ENCODE measurements at places on chromosomes 5 and 9.

- no peak for DNase-seq
These were observed 38.3 kb downstream of the SLC1A3 start for GRCh38 chr5:36644727-36645126.

- DNase-seq, result peak; percentile 63
These were observed 199.3 kb downstream of the DMRTA1 start for GRCh38 chr9:22645893-22646292.

- peak; percentile 71 for DNase-seq
These were observed 312.2 kb downstream of the SEMA5A start for GRCh38 chr5:9233712-9234111.

- no peak for DNase-seq
These were observed 16.2 kb downstream of the PHF2 start for GRCh38 chr9:93592643-93593021.

DNA sequence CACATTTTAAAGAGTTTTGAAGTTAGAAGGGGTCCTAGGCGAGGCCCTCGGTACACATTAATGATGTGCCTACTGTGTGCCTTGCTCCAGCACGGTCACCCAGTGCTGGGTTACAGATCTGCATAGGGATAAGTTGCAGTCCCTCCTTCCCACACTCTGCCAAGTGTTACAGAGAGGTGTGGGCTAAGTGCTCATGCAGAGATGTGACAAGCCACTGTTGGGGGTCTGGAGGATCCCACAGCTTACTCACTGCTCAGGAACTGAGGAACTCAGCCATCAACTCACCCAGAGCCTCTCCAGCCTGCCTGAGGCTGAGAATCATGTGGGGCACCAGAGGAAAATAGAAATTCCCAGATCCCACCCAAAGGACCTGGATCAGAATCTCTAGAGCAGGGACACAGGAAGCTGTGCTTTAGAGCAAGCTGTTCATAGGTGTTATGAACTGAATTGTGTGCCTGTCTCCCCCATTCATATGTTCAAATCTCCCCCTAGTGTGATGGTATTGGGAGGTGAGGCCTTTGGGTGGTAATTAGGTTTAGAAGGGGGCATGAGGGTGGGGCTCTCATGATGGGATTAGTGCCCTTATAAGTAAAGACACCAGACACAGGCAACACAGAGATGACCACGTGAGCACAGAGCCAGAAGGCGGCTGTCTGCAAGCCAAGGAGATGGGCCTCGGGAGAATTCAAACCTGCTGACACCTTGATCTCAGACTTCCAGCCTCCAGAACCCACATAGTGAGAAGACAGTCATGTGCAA lies 164.1 kb downstream of the HSD17B3 start:
- peak; percentile 7 for DNase-seq

DNA sequence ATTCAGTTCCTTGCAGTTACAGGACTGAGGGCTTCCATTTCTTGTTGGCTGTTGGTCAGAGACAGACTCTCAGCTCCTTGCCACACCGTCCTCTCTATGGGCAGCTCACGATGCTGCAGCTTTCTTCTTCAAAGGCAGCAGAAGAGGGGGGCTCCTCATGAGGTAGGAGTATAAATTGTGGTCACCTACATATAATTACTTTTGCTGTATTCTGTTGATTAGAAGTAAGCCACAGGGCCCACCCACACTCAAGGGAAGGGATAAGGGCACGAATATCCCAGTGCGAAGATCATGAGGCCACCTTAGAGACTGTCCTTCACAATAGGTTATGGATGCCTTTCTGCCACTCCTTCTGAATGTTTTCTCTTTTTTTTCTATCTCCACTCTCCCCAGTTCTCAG lies 43.7 kb upstream of the OSMR start:
- DNase-seq, result no peak

DNA sequence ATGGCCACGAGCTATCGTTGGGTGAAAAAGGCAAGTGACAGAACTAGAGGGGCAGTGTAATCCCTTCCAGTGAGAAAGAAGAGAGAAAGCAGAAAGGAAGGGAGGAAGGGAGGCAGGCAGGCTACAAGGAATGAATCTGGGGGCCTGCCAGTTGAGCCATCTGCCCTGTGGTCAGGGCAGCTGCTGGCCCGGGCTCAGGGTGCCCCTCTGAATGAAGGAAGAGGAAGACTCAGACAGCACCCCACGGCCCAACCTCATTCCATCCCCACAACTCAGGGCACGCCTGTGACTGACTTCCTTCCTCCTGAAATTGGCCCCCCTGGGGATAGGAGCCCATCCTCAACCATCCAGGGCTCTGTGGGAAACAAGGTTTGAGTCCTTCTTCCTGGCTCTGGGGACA lies 20.3 kb upstream of the FLT4 start:
- no peak for DNase-seq

GRCh38 chr9:33158843-33159776 lies 8.0 kb downstream of the B4GALT1 start:
- DNase-seq, result no peak

DNA sequence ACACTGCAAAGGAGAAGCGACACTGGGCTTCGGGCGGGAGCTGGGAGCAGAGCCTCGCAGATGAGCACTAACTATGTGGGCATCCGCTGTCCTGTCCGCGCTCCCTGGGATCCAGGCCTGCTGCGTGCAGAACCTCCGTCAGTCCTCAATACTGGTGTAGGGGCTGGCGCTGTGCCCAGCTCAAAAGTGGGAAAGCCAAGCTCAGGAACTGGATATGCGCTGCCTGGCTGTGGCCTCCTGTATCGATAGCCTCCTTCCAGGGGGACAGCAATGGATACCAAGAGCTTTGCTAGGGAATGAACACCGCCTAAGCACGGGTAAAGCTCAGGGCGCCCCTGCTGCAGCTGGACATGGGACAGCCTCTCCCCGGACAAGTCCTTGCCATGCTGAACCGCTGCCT lies 270.4 kb downstream of the NSG2 start:
- no peak for DNase-seq

GRCh38 chr9:72540348-72540873 lies 19.0 kb downstream of the TMC1 start:
- DNase-seq, result peak; percentile 87

GRCh38 chr5:56071470-56071869 lies 76.7 kb upstream of the IL6ST start:
- no peak for DNase-seq

DNA sequence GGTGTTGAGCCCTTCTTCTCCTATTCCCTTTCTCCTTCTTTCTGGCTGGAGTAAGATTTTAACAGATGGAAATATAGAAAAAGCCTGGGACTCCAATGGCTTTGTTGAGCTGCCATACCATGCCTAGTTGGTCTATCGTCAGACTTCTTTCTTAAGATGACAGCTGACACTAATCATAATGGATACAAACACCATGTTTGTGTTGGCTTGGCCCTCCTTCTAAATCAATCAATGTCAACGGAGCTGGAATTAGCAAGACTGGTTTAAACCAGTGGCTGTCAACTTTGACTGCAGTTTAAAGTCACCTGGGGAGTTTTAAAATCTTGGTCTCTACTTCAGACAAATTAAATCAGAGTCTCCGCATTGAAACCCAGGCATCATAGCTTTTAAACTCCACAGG lies 264.5 kb upstream of the PRR16 start:
- DNase-seq, result no peak

- DNase-seq, result no peak
These were observed 42.7 kb downstream of the NKD2 start for GRCh38 chr5:1051366-1051720.

GRCh38 chr5:93569300-93570160 lies 11.5 kb downstream of the NR2F1-AS1 start:
- DNase-seq, result no peak

GRCh38 chr9:70602321-70603019 lies 188.0 kb upstream of the KLF9 start:
- DNase-seq, result peak; percentile 88

DNA sequence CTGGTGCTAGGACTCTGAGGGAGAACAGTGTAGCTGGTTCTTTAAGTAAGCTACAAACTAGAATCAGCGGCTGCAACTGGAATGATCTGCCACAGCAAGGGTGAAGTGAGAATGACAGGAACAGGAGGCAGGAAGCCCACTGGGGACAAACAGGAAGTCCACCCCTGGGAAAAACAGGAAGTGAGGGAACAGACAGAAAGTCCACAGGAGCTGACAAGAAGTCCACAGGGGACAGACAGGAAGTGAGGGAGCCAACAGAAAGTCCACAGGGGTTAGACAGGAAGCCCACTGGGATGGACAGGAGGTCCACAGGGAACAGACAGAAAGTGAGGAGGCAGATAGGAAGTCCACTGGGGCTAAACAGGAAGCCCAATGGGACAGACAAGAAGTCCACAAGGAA lies 15.5 kb downstream of the ADAMTS16 start:
- DNase-seq, result no peak

DNA sequence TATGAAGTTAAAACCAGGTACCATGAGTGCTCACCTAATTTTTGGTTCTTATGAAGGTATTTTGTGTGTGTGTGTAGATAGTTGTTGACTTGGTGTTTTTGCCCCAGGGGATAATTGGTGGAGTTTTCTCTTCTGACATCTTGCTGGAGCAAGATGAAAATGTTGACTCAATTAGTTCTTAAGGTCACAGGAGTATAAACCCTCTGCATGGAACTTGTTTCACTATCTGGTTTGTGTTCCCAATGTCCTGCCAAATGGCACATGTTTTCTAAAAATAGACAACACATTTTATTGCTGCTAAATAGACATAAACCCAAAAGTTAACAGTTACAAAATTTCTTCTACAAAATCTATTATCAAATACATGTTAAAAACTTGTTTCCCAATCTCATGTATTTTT lies 180.9 kb downstream of the FAM170A start:
- no peak for DNase-seq

- DNase-seq, result peak; percentile 76
These were observed 93.1 kb downstream of the NXNL2 start for GRCh38 chr9:88628114-88628513.

DNA sequence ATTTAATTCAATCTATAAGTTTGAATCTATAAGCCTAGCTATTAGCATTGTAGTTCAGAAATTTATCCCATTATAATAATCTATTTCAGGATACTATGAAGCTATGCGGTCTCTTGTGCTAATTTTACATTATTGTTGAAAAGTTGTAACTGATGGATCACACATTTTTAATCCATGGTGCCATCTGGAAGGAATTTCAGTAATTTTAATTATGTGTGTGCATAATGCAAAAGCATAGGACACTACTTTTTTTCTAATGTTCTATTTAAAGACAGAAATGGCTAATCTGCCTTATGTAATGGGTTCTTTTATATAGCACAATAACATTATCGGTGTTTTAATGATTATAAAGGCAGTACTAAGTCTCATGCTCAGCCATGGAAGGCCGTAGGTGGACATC lies 90.6 kb downstream of the HOMER1 start:
- peak; percentile 21 for DNase-seq

GRCh38 chr9:121686930-121687541 lies 35.6 kb downstream of the DAB2IP start:
- peak; percentile 62 for DNase-seq

DNA sequence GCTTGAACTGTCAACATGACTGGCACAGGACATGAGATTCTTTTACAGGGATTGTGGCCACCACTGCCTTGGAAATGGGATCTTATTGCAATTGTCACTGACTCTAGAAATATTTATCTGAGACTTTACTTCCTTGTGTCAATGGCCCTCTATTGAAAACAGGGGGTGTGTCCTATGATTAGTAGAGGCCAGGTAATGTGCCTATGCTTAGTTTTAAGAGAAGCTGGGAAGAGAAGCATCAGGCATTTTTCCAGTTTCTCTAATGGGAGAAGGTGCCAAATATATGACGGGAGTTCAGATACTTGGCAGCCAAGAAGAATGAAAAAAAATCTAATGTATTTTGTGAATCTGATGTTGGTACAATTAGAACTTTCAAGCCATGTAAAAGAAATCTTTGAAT lies 73.9 kb upstream of the VCAN start:
- no peak for DNase-seq

DNA sequence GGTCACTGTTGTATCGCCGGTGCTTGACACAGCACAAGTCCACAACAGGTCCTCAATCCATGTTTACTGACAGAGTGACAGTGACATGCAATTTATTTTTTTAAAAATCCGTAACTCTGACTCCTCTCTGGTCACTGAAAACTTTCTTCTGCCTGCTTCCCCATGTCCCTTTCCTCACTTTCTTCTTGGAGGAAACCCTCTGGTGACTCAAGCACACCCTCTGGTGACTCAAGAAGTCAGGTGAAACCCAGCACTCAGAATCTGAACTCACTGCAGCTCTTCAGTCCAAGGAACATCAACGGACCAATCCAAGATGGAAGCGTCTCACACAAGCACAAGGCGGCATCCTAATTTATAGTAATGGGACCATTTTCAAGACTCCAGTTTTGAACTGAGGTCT lies 245.9 kb downstream of the FSTL4 start:
- no peak for DNase-seq

DNA sequence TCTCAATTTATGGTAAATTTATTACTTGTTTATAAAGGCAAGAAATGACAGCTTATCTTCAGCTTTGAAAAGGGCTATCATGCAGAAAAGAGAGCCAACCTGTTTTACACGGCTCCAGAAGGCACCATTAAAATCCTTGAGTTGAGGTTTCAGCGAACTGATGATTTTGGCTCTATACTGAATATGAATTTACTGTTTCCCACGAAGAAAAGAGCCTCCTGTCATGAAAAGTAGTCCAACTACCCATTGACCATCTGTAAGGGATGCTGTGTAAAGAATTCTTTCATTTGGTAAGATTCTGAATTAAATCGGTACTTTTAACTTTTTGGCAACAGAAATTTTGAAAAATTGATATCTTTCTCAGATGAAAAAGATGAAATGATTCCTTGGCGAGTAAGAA lies 657.6 kb upstream of the ZNF608 start:
- DNase-seq, result no peak

DNA sequence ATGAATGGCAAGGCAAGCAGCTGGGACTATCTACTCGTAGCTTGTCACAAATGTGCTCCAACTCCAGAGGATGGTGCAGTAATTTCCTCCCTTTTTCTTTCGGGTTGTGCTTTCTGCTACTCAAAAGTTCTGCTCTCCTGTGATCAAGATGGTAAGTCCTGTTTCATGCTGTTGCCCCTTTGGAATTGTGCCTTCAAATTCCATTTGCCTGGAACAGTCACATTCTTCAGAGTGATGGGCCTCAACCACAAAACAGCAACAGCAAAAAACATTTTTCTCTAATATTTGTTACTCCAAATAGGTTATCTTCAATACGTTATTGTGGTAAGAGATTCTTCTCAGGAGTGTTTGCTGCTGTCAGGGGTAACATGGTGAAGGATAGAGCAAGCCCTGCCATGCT lies 209.3 kb downstream of the PALM2AKAP2 start:
- peak; percentile 93 for DNase-seq

- DNase-seq, result no peak
These were observed 26.5 kb upstream of the BASP1 start for GRCh38 chr5:17190799-17191391.

GRCh38 chr5:57532513-57533497 lies 50.2 kb upstream of the ACTBL2 start:
- DNase-seq, result peak; percentile 21

GRCh38 chr9:124797343-124798103 lies 20.6 kb downstream of the OLFML2A start:
- DNase-seq, result no peak

- no peak for DNase-seq
These were observed 21.6 kb downstream of the JADE2 start for GRCh38 chr5:134547066-134547465.

DNA sequence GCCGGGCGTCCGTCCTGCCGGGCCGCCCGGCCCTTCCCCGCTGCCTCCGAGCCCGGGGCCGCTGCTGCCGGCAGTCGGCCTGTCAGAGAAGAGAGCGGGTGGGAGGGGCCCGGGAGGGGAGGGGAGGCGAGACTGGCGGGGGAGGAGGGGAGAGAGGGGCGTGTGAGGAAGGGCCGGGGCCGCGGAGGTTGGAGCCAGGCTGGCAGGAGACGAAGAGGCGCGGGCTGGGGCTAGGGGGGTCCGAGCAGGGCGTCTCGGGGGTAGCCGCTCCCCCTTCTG lies 570 bp downstream of the CREBRF start:
- DNase-seq, result no peak

All from AG10803 (cell line).